NAMALWA (cell line): ENCODE measurements at places on chromosomes 11 and 22.

GRCh38 chr11:11659567-11660362 is 38.0 kb upstream of the GALNT18 start:
- DNase-seq: peak; percentile 29

- DNase-seq: no peak
Measured at GRCh38 chr11:32187111-32187510, 96.2 kb downstream of the RCN1 start.

DNA sequence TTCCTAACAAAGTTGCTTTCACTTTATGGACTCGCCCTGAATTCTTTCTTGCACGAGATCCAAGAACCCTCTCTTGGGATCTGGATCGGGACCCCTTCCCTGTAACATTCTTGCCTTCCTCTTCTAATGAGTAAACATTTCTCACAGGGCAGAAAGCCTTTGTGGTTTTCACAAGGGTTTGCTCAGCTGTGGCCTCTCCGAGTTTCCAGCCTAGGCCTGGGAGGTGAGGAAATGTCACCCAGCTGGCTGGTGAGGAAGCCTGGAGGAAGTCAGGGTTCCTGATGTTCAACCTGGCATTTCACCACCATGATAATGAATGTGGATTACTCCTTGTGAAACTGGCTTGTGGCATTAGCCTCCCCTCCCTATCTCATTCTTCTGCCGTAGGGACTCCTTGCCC is 224.9 kb downstream of the DSCAML1 start:
- no peak for DNase-seq

DNA sequence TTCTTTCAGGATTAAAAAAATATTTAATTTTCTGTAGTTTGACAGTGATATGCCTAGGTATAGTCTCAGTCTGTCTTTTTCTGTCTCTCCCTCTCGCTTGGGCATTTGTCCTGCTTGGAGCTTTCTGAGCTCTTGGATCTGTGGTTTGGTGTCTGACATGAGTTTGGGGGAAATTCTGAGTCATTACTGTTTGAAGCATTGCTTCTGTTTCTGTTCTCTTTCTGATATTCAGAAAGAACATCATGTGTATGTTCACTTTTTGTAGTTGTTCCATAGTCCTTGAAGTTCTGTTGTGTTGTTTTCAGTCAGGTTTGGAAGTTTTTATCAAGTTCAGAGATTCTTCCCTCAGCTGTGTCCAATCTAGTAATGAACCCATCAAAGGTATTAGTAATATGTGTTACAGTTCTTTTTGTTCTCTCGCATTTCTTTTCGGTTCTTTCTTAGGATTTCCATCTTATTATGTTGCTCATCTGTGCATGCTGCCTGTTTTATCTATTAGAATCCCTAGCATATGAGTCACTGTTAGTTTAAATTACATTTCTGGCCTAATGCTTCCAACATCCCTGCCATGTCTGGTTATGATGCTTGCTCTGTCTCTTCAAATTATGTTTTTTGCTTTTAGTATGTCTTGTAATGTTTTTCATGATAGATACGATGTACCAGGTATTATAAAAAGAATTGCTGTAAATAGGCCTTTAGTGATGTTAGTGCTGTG is 48.4 kb downstream of the DDX10 start:
- no peak for DNase-seq

DNA sequence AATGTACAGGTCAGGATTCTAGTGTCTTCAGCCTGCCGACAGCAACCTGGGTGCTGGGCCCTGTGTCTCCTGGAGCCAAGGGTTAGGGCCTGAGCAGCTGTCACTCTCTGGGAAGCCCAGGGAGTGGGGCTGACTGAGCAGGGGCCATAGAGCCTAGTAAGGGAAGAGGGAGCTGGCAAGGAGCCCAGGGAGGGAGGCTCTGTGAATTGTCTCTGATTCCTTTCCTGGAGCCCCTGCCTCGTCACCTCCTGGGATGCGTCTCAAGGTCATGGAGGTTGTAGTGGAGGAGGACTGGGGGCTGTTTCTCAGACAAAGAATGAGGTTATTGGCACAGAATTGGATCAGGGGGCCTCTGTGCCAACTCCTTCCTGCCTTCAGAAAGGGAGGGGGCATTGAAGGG is 11.8 kb downstream of the SOX10 start:
- DNase-seq: no peak

DNA sequence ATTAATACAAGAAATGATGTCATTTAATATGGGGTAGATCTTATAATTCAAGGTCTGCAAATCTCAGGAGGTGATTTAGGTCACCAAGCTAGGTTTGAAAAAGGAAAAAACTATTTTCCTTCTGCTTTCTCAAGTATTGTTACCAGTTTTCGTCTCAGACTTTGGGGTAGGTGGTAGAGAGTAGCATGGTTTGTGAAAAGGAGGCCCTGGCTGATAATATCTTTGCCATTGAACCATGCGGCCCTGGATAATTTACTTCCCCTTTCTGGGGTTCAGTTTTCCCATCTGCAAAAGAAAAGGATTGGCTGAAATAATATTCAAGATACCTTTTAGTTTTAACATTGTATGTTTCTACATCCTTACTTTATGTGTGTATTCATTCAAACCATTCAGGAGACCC is 92.1 kb downstream of the WNT11 start:
- no peak for DNase-seq

DNA sequence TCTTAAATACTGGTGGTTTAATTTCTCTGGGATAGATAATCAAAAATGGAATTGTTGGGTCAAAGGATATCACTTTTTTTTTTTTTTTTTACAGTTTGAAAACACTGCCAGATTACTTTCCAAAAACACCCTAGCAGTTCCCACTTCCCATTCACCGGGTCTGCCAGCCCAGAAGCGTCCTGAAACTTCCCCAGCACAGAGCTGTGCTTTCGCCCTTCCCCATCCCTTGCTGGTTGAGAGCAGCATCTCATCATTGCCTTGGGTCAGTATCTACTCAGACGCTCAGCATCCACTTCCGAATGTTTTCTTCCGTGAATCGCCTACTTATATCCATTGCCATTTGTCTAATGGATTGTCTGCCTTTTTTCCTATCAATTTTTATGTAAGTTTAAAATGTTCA is 5.5 kb downstream of the CERK start:
- no peak for DNase-seq

DNA sequence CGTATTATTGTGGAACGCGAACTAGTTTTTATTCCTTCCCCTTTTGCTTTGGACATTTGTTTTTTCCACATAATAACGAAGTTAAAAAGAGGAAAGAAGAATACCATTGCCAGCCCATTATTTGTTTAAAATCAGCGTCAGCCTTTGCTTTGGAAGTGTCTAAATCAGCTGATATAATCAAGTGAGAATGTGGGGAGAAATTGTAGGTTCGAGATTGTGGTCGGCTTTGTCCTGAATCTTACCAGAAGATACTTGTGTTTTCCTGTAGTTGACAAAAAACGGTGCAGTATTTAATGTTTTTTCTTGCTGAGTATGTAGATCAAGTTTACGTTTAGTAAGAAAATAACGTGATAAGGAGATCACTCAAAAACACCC is 935 bp downstream of the ZNF143 start:
- peak; percentile 47 for DNase-seq

GRCh38 chr22:29244785-29245625 is 22.8 kb downstream of the RHBDD3 start:
- DNase-seq: no peak

GRCh38 chr11:109958131-109958820 is 134.9 kb upstream of the ZC3H12C start:
- no peak for DNase-seq

DNA sequence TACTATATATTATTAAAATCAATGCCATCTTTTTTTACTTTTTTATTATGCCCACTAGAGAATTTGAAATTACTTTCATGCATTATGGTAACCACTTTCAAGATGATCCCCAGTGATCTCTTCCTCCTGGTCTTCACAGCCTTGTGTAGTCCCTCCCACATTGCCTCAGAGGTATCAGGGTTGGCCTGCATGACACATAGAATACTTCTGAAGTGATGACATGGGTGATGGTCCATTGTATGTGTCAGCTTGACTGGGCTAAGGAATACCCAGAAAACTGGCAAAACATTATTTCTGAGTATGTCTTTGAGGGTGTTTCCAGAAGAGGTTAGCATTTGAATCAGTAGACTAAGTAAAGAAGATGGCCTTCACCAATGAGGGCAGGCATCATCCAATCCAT is 14.2 kb upstream of the ISX start:
- no peak for DNase-seq

DNA sequence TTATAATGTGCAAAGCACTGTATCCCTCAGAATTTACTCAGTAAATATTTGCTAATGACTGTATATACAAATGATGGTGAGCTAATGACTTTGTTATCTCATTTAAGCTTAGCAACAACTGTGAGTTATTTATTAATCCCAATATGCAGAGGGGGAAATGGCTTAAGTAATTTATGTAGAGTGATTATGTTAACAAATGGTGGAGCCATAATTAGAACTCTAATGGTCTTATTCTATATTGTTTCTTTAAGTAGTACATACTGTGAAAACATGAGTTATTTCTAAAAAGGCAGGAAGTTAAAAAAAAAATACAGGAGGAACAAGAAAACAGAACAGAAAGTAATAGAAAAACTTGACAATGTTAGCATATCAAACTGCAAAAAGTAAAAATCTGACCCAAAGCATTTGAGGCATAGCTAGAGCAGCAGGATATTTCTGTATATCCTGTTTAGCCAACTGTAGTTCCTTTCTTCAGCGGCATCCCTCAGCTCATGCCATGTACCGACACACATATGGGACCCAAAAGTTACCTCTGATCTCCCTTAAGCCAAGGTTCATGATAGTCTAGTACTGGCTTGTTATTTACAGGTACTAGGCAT is 94.2 kb downstream of the FCHSD2 start:
- DNase-seq: peak; percentile 86

DNA sequence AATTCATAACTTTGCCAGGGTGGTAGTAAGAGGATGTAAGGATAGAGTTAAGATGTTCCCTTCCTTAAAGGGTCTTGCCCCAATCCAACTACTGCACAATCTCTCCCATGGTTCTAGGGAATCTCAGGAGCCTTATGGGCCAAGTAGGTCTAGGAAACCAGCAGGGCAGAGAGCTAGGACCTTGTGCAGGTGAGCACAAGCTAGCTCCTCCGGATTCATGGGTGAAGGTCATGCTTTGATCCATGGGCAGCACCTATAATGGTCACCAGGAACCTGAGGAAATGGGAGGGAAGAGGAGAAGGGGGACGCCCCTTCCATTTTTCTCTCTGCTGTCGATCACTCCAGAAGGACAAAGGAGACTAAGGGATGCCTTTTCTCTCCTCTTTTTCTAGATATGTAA is 16.8 kb downstream of the KCNJ11 start:
- no peak for DNase-seq

- no peak for DNase-seq
Measured at GRCh38 chr11:8717876-8718753, 35.5 kb downstream of the RPL27A start.

DNA sequence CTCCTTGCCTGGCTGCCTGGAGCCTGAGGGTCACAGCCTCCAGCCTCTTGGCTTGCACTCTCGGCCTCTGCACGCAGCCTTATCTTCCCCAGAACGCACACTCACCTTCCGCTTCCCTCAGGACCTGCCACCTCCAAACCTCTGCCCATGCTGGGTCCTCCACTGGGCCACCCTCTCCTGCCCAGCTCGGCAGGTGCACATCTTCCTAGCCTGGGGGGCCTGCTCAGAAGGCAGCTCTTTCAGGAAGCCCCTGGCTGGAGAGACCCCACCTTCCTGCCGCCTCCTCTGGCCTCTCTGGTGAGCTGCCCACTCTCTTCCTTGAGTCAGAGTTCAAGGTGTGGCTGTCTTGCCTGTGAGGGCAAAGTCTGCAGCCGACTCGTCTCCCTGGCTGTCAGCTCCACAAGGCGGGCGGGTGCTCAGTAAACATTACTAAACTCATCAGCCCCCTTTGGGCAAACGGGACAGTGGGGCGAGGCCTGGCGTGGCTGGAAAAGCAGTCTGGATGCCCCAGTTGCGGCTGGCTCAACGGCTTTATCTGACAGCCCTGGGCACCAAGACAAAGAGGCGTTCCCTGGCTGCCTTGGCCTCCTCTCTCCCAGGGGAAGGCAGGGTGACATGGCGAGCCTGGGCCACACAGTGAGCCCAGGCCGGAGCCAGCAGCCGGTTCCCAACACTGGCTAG is 1.7 kb upstream of the LINC01488 start:
- DNase-seq: no peak

DNA sequence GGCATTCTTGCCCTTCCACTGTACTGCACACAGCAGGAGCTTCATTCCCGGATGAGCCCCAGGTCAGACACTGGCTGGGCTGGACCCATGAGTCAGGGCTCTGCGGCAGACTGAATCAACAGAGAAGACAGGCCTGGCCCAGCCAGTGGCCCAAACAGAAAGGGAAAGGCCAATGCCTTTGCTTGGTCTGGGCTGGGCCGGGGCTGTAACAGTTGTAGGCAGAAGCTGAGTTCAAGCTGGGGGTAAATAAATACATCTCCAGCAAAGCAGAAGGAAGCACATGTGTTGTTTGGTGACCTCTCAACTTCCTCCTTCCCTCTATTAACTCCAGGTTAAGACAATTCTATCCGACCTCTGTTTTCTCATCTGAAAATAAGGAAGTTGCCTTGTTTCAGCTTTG is 1.8 kb upstream of the SMIM35 start:
- DNase-seq: no peak

- DNase-seq: peak; percentile 82
Measured at GRCh38 chr11:30346068-30346688, 23.3 kb downstream of the ARL14EP start.

DNA sequence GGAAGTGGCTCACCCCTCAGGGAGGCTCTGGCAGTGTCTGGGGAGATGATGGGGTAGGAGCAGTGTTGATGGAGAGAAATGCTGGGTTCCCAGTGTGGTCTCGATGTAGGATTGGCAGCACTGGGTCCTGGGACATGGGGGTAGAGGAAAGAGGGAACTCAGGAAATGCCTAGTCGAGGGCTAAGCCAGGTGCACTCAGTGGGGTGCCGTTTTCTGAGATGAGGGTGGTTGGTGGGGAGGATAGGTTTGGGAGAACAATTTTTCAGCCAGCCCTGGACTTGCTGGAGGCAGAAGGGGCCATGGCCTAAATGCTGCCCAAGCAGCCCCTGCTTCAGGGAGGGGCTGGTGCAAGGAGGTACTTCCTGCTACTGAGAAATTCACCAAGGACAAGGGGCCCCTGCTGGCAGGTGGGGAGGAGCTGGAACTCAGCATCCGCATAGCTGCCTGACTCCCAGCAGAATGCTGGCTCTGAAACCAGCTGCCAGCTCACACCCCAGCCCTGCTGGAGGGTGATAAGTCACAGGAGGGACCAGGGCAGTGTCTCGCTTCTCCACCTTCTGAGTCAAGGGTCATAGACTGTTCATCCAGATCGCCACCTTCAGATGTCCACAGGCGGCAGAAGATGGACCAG is 6.0 kb downstream of the CCDC157 start:
- no peak for DNase-seq

DNA sequence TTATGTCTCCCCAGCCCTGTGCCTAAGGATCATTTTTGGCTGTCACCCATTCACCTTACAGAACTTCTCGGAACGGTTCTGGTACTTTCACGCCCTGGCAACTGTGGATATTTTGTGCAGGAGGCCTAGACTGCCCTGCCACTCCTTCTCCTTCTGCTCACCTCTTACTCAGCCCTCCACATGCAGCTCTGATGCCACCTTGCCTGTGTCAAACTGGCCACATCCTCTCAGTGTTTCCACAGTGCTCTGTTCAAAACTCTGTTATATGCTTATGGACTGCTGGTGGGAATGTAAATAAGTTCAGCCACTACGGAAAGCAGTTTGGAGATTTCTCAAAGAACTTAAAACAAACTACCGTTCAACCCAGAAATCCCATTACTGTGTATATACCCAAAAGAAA is 100.8 kb upstream of the MTMR2 start:
- no peak for DNase-seq
